AG09319 (cell line): ENCODE measurements at places on chromosomes 5 and 9.

DNA sequence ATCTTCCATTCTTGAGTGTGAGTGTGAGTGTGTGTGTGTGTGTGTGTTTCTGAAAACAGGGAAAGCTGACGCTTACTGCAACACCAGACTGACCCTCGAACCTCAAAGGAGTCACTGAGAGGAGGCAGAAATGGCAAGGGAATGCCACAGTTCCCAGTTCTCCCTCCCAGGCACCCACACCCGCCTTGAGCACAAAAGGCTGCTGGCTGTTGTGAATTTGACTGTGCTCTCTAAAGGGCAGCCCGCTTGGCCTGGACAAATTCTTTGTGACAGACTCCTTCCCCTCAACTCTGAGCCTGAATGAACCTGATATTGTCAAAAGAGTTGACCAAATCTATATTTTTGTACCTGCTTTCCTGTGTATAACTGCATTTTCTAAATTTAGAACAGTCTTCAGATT is 245.7 kb upstream of the IRX2 start:
- DNase-seq, result no peak

DNA sequence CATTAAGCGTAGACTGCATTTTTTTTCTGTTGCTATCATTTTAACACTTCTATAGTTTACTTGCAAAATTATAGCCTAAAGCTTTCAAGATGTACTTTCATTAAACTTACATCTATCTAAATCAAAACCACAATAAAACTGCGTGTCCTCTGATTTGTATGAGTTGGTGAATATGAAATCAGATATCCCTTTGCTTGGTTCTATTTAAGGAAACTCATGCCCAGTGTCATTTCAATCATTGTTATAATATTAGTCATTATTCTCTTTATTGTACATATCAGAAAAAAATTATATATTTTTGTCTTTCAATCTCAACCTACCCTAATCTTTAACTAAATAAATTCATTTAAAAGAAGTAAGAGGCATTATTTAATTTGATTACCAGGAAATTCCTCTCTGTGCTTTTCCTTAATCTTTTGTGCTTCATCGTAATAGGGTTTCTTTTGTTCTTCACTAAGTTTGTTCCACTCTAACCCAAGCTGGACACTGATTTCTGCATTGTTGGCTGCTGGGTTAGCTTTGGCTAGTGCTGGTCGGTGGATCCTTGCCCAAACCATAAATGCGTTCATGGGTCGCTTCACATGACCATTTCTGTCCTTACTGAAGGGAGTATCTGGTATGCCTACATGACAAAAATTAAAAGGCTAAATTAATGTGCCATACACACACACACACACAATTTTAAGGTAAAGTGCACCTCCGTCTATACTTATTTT is 3.8 kb downstream of the SOX30 start:
- DNase-seq, result no peak

DNA sequence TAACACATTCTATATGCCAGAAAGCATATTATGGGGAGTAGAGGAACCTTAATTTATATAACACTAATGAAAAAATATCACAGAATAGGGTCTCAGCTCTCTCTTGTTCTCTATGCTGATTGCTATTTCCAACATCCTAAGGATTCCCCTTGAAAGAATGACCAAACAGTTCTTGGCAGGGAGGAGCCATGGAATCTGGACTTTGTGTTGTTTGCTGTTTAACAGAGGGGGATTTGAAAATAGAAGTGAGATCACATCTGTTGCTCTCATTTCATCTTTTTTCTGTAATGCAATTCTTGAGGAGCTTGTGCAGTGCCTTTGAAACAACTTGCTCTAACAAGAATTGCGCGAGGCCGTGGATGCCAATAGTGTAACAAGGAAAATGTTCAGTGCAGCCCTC is 755.3 kb downstream of the TLE1 start:
- DNase-seq, result no peak

- DNase-seq, result no peak
These were observed 94.0 kb downstream of the PHF2 start for GRCh38 chr9:93670208-93671019.

- DNase-seq, result peak; percentile 66
These were observed 160.7 kb upstream of the DAPK1 start for GRCh38 chr9:87336914-87337333.
